ENCODE measurements at places on chromosomes 11 and 22.

DNA sequence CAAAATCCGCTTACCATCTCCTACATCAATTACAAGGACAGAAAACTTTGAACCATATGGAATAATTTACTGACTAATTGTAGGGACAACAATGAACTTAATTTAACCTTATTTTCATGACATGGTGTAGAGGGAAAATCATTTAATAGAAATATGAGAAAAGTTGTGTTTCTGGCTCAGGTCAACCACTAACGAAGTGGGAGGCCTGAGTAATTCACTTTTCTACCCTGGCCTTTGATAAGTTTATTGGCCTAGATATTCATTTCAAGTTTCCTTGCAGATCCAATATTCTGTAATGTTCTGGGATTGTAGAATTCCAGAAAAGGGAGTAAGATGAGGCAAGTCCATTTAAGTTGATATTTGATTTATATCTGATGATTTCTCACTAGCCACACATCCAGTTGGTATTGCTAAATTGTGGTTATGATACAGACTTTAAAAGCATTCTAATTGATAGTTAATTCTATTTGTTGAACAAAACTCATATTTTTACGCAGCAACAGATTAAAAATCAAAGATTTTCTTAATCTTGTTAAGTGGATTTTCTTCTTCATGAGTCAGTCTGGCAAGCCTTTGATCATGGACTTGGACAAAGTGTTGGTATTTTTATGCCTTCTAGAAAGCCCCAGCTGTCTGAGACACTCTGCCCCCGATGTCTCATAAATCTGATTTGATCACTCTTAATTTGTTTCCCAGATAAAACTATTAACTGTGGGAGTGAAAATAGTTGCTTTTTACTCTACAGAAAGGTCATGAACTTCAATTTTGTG is 336.5 kb downstream of the TMEM135 start:
- no peak for DNase-seq

- no peak for DNase-seq
These were observed 23.7 kb upstream of the RFPL3 start for GRCh38 chr22:32333769-32334659.

DNA sequence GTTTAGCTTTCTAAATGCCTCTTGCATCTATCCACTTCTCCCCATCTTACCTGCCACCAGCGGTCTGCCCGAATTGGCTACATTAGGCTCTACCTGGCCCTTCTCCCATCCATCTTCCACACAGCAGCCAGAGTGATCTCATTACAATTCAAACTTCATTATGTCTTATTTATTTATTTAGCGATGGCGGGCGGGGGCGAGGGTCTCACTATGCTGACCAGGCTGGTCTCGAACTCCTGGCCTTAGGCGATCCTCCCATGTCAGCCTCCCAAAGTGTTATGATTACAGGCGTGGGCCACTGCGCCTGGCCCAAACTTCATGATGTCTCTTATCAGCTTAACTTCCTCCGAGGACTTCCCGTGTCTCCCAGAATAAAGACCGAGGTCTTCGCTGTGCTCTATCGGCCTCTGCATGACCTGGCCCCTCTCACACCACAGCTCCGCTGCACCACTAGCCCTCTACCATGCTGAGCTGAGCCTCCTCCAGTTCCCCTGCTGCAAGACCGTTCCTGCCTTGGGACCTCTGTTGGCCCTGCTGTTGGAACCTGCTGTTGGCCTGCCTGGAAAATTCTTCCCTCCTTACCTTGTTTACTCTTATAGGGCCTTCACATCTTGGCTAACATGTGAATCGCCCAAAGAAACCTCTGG is 870 bp upstream of the CTTN start:
- no peak for DNase-seq

- DNase-seq, result peak; percentile 23
These were observed 8.6 kb downstream of the DNHD1 start for GRCh38 chr11:6505577-6506240.

DNA sequence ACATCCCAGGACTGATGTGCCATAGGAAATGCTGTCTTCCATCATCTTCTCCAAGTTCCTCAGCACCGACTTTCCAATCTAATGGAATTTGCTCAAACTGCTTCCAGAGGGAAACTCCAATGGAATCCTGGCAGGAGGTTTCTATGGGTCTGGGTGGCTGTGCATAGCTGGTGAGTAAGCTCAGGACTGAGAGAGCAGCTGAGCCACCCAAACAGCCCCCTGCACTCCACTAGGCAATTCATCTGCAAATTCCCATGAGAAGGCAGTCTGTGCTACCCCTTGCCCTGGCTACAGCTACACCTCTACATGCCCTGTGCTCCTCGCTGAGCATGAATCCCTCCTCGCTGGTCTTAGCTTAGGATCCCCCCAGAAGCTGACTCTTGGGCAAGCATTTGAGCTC is 127.9 kb upstream of the CSNK2A3 start:
- no peak for DNase-seq

DNA sequence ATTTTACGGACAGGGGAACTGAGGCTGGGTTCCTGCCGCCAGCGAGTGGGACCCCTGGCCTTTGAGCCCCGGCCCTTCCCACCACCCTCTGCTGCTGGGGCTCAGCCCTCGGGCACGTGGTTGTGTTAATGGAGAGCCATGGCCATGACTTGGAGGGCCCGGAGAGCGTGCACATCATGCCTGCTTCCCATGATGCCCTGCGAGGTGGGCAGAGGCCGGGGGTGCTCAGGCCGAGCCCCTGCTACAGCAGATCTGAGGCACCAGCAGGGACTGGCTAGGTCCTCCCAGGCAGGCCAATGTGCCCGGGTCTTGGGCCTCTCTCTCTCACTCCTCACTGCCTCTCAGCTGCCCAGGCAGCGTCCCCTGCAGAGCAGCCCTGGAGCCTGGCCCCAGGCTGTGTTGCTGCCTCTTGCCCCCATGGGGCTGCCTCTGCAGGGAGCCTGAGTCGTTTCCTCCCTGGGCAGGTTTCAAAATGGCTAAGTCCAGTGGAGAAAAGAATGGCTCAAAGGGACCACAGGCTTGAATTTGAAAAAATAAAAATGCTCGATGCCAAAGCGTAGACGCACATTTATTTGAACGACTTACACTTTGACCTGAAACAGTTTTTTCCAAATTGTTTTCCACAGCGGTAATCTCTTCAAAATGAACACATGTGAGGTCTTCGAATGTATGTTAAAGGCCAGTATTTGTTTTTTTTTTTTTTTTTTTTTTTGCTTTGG is 72.6 kb upstream of the CLDN5 start:
- DNase-seq, result no peak

DNA sequence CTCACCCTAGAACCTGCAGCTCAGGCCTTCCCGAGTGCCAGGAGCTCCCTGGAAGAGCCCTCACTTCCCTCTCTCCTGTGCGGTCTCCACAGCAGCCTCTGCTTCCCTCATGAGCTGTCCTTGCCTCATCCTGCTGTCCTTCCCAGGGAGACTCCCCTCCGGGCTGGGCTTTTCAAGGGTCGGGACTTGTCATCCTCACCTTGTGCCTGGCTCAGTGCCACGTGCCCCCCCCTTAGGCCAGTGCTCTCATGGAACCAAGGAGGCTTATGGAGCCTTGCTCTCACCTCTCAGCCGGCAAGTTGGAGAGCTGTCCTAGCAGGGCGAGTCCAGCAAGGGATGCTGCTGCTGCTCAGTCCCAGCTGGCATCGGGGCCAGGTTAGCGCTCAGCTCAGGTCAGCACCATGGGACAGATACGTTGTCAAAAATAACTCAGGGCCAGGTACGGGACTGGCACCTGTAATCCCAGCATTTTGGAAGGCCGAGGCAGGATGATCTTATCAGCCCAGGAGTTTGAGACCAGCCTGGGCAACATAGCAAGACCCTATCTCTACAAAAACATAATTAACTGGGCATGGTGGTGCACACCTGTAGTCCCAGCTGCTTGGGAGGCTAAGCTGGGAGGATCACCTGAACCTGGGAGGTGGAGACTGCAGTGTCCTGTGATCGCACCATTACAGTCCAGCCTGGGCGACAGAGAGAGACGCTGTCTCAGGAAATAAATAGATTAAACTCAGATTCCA is 13.6 kb downstream of the CTTN start:
- DNase-seq, result no peak

GRCh38 chr22:45413368-45414211 is at the start of the genes RIBC2 and SMC1B:
Gene RIBC2, plus strand, starts transcription at chr22:45413693. Its CDS starts 194 bp downstream, at chr22:45413887.
Gene SMC1B, minus strand, starts transcription at chr22:45413599. Its CDS starts 32 bp downstream, at chr22:45413567.
- DNase-seq, result peak; percentile 95

DNA sequence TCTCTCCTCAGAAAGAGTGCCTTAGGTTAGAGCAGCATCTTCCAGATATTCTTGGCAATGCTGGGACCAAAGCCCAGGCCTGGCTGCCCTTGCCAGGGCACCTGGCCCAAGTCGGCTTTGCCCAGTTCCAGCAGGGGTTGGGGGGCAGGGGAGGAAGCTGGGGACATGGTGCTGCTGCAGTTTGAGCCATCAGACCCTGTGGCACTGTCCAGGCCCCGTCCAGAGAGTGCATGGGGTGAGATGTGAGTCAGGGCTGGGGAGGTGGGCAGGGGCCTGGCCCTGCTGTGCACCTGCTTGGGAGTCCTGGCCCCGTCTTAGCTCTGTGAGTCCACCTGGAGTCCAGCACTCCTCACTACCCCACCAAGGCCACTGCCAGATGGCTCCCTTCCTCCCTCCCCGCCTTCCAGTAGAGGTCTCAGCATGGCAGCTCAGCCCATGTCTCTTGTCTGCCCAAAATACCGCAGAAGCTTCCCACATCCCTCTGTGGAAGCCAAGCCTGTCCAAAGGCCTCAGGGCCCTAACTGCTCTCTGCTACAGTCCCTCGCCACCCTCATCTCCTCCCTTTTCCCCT is 16.6 kb downstream of the DERL3 start:
- DNase-seq, result no peak

DNA sequence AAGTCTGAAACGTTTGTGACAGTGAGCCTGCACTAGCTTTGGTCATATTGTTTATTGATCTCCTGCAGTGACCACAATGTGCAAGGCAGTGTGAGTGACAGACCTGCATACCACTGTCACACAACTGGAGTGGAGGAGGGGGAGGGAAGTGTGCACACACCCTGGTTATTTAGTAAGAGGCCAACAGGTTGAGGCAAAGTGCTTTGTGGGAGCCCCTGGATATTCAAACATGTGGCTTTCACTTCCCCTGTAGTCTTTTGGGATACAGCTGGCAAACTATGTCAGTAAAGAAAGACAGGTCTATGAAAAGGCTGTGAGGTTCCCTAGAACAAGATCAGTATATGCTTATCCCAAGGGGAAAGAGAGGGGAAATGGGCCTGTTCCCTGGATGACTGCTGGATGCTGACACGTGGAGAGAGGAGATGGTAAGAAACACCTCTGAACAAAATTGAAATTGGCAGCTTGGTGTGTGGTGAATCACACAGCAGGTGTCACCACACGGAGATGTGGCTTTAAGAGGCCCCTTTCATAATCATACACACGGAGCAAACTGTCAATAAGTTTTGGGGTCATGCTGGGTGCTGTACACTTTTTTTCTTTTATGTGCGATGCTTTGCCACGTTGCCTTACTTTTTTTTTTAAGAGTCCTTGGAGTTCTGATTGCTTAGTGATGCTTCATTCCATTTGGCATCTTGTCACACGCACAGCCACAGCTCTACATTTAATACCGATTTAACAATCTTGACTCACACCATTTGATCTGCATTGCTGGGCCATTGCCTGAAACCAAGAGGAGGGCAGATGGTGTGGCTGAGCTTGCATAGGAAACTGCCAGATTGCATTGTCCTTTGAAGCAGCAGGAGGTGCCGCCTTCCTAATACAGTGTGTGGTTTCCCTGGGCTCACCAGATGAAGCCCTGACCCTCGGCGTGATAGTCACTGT is 11.3 kb downstream of the OSBP2 start:
- no peak for DNase-seq

DNA sequence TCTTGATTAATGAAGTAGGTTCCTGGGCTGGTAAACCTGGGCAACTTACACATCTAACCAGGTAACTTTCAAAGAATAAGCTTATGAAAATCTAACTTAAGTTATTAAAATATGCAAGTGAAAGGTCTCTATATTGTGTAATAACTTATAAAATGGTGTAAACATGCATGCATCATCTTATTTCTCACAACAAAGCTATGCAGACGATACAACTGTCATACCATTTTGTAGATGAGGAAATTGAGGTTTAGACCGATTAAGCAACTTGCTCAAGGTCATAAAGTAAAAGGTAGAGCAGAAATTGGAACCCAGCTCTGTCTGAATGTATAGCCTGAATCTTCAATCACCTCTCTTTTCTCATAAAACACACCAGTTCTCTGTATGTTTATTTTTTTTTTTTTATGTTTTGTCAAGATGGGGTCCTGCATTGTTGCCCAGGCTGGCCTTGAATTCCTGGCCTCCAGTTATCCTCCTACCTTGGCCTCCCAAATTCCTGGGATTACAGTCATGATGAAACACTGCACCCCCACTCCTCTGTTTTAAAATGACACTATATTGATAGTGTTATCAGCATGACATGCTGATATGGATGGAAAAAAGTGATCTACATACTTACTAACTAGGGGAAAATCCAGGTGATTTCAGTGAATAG is 109.6 kb downstream of the SGSM3 start:
- DNase-seq, result no peak
